ENCODE measurements at places on chromosomes 3 and 15.

GRCh38 chr15:65766422-65767263 is 25.4 kb downstream of the DENND4A start:
- no peak for DNase-seq

GRCh38 chr3:104273046-104273649 is 1093.6 kb upstream of the ALCAM start:
- no peak for DNase-seq

GRCh38 chr3:14907043-14907966 is 40.1 kb upstream of the NR2C2 start:
- DNase-seq = peak; percentile 45

DNA sequence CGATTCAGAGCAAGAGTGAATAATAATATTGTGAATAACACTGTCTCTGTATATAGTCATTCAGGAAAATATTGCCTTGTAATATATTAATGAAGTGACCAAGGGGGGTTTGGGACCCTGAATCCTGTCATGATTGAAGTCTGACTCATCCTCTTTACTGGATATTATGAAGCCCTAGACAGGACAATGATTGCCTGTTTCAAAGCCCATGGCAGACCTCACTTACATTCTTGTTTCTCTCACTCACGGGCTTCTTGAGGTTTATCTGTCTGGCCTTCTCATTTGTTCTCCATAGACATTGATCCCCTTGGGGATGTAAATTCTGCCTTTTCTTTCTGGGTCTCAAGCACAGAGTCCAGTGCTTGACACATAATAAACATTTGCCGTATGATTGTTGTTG is 449.3 kb upstream of the THRB start:
- no peak for DNase-seq

DNA sequence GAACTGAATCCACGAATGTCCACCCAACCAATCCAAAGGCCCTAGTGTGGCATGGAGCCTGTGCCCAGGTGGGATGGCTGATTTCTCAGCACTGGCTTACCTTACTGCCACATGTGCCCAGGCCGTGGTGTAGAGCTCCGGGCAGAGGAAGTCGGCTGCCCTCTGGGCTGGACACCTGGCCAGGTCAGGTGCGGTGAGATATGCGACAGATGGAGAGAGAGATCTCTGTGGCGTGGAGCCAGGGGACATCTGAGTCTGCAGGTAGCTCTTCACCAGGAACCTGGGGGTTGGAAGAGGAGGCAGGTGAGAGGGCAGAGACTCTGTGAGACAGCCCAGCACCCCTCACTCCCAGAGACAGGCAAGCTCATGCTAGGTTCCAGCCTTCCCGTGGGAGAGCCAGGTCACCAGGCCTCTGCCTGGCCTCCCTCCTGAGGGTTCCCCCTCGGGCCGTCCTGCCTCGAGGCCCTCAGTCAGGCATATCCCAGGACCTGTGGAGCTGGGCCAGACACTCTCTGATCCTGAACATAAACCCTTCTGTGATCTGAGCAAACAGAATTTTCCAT is 12.6 kb downstream of the ACOX2 start:
- no peak for DNase-seq

- DNase-seq = no peak
Measured at GRCh38 chr3:8530581-8530980, 29.0 kb downstream of the LMCD1 start.

- no peak for DNase-seq
Measured at GRCh38 chr3:185351396-185351795, 11.5 kb upstream of the MAP3K13 start.

- no peak for DNase-seq
Measured at GRCh38 chr3:184750349-184751083, 38.7 kb upstream of the MAGEF1 start.

- no peak for DNase-seq
Measured at GRCh38 chr15:62606376-62607113, 436.0 kb upstream of the TPM1 start.

GRCh38 chr3:64595253-64595694 is 92.5 kb downstream of the ADAMTS9 start:
- peak; percentile 86 for DNase-seq

- DNase-seq = no peak
Measured at GRCh38 chr3:173510565-173510964, 113.0 kb downstream of the NLGN1 start.

DNA sequence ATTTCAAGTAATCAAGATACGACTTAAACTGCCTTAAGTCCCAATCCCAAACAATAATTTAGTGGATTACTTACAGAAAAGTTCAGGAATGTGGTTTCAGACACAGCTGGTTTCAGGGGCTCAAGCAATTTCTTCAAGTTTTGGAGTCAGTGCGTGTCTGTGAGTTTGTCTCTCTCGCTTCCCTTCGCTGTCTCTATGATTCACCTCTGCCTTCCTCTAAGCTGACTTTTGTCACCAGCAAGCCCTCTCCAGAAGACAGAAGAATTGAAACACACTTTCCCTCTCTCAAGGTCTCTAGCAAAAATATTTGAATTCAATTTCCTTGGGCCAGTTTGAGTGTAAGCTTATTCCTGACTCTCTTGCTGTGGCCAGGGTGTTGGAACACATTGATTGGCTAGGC is 392.4 kb downstream of the EDEM1 start:
- DNase-seq = no peak

DNA sequence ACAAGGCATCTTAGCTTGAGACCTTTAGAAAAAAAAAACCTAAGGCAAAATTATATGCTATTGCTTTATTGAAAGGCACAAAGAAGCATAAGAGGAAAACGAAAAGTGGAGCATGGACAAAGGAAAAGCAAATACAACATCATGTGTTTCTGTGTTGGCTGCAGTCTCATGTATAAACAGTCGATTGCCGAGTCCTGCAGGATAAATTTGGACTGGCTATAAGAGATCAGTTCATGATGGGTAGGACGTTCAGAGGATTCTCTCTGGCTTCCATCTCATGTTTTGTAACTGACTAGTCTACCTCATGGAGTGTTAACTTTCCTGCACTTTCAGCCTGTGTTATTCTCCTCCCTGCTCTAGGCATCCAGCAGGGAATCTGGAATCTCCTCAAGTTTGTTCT is 21.9 kb upstream of the CCDC50 start:
- no peak for DNase-seq

- no peak for DNase-seq
Measured at GRCh38 chr3:66014651-66015050, 24.1 kb downstream of the MAGI1 start.

- DNase-seq = no peak
Measured at GRCh38 chr3:37198996-37199395, 24.6 kb upstream of the LRRFIP2 start.

DNA sequence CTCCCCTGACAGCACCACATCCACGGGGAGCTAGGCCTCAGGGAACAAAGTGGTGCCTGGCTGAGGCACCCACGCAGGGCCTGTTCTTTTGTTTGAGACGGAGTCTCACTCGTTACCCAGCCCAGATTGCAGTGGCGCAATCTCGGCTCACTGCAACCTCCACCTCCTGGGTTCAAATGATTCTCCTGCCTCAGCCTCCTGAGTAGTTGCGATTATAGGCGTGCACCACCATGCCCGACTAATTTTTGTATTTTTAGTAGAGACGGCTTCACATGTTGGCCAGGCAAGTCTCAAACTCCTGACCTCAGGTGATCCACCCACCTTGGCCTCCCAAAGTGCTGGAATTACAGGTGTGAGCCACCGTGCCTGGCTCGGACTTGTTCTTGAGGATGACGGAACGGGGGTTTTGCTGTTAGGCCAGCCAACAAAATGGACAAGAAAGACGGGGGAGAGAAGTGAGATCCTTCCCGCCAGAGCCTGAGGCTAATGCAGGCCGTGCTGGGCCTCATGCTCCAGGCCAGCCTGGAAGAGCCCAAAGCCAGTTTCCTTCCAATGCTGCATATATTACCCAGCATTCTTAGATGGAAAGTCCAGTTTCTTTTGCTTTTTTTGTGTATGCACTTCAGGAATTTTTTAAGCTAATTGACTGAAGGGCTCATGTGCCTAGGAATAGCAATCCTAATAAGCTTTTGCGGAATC is 28.1 kb upstream of the FURIN start:
- no peak for DNase-seq

- DNase-seq = no peak
Measured at GRCh38 chr15:101323793-101324523, 28.9 kb upstream of the SNRPA1 start.

DNA sequence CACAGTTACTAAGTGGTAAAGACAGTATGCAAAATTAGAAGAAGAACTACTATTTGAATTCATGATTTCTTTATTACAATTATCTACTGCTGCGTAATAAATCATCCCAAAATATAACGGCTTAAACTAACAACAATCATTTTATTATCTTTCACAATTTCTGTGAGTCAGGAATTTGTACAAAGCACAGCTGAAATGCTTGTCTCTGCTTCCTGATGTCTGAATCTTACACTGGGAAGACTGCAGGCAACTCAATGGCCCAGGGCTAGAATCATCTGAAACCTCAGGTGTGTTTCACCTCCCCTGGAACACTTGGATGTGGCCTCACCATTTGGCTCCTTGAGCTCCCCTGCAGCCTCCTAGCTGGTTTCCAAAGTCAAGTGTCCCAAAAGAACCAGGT is 145.1 kb downstream of the MAGI1 start:
- DNase-seq = no peak

DNA sequence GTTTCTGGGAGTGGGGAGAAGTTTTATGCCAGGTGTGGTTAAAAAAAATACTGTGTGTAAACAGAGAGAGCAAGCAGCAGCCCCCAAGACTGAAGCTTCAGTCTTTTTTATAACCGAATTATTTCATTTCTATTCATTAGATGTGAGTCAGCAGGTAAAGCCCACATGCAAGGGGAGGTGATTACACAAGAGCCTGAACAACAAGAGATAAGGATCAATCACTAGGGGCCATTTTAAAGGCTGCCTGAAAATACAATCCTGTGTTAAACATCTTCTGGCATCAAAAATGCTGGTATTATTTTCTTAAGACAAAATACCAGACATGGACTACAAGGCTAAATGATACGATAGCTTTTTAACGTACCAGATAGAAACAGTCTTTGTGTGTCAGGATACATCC is 217.3 kb downstream of the SUCLG2 start:
- no peak for DNase-seq

DNA sequence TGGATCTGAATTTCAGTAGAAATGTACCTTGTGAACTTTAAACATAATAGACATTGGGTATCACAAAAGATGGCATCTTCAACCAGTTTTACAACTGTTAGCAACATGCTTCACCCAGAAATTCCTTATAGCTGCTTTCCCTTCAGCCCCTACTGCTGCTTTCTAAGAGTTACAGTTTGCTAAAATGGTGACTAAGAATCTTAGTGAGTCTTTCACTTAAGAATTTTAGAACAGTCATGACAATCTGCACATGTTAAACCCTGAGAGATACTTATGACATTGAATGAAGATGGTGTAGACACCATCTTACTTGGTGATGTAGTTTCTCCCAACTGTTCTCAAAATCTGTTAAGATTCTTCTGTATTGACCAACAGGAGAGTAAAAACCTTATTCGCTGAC is 129.7 kb upstream of the UBE2E1 start:
- DNase-seq = no peak

GRCh38 chr15:38588672-38589071 is 24.1 kb upstream of the RASGRP1 start:
- DNase-seq = no peak

GRCh38 chr15:66798426-66799061 is 96.5 kb downstream of the SMAD6 start:
- no peak for DNase-seq

DNA sequence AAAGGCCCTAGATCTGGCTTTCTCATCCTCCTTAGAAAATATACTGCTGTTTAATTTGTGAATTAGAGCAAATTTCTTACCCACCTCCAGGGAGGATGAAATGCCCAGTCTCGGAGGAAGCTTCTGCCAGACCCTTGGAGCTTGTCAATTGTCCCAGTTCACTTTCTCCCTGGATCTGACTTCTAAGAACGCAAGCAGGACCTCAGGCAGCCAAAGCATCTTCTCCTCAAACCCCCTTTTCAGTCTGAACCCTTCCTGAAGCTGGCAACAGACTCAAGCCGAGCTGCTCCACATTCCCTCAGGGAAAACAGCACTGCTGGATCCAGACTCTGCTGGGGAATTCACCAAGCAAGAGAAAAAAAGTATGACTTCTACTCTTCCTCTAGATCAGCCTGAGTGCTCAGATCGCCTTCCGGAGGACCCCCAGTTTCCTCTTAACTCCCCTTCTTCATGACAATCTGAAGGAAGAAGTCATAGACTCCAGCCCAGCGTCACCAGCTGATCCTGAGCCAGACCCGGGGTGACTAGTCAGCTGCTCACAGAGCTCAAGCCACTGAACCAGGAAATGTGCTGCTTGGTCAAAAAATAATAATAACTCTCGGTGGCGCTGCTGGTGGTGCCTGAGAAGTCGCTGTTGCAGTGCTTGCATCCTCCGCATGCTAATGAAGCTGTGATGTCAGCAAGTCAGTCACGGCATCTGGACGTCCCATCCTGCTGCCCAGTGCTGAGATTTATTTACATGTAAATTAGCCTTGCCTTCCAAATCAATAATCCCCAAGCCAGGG is at the start of gene PRICKLE2:
Gene PRICKLE2 (minus strand): TSS at position 641 of the 785 bp plus-strand sequence. CDS start 26,539 bp downstream, outside the sequence.
- peak; percentile 88 for DNase-seq

DNA sequence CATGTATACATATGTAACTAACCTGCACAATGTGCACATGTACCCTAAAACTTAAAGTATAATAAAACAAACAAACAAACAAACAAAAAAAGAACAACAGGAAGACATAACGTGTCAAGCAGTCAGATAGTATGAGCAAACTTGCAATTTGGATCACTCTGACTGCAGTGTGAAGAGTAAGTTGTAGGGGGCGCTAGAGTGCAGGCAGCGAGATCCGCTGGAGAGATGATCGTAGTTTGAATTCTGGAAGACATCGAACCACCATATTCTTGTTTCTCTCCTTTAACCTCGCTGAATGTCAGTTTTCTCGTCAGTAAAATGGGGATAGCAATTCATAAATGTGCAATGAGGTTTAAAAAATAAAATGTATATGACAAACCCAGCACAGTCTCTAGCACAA is 165.2 kb upstream of the LMCD1 start:
- DNase-seq = no peak

- DNase-seq = no peak
Measured at GRCh38 chr3:66997560-66998112, 471 bp upstream of the KBTBD8 start.

GRCh38 chr3:19334120-19334519 is 185.8 kb downstream of the KCNH8 start:
- DNase-seq = no peak

- DNase-seq = no peak
Measured at GRCh38 chr15:39397883-39398282, 183.0 kb upstream of the THBS1 start.

- peak; percentile 93 for DNase-seq
Measured at GRCh38 chr3:197791113-197791891, at the start of gene LRCH3. Gene LRCH3 (plus strand): TSS chr3:197791254. CDS start chr3:197791279, 25 bp downstream.

- DNase-seq = no peak
Measured at GRCh38 chr3:191361456-191361855, 31.1 kb upstream of the UTS2B start.

GRCh38 chr3:122858373-122858772 is 63.5 kb downstream of the SLC49A4 start:
- DNase-seq = no peak

Measured in right hindlimb (tissue), 1 donor.